Stimulated activated CD8-positive, alpha-beta memory T cell treated with anti-CD3 and anti-CD28 coated beads, Interleukin-4, amount 100 ng/mL, for 4 hours (primary cell): ENCODE measurements at places on chromosomes 3 and 15.

DNA sequence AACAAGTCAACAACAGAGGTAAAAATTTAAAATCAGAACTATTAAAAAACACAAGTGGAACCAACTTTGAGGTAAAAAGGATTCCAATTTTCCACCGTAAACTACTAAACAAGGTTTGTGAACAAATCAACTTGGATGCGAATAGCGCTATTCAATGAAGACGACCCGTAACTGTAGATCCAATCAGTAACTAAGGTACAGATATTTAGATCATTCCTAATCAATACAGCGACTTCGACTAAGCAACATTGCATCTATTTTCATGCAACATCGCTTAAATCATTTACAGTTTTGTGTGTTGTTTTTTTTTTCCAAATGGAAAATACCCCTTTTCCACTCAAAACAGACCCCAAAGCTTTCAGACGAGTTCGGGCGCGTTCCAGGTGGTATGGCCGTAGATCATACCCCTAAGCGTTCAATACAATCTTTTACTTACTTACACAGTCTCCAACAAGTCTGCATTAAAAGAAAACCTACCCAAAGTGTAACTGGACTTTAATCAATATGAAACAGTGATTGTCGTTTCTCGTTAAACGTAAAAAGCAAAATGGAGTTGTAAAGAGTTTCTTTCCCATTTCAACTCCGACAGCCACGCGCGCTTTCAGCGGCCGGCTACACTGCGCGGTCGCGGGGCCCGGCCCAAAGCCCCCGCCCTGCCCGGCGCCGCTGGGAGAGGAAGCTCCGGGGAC, 786 bp downstream of the RHOA start:
- DNase-seq, result no peak

DNA sequence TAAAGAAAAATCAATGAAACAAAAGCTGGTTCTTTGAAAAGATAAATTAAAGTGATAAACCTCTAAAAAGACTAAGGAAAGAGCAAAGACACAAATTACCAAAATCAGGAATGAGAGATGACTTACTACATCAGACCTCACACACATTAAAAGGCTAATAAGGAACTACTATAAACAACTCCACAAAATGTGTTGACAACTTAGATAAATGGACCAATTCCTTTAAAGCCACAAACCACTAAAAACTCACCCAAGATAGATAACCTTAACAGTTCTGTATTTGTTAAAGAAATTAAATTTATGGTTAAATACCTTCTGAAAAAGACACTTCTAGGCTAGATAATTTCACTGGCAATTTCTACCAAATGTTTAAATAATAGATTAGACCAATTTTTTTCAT, 170.4 kb downstream of the SMAD6 start:
- no peak for DNase-seq

DNA sequence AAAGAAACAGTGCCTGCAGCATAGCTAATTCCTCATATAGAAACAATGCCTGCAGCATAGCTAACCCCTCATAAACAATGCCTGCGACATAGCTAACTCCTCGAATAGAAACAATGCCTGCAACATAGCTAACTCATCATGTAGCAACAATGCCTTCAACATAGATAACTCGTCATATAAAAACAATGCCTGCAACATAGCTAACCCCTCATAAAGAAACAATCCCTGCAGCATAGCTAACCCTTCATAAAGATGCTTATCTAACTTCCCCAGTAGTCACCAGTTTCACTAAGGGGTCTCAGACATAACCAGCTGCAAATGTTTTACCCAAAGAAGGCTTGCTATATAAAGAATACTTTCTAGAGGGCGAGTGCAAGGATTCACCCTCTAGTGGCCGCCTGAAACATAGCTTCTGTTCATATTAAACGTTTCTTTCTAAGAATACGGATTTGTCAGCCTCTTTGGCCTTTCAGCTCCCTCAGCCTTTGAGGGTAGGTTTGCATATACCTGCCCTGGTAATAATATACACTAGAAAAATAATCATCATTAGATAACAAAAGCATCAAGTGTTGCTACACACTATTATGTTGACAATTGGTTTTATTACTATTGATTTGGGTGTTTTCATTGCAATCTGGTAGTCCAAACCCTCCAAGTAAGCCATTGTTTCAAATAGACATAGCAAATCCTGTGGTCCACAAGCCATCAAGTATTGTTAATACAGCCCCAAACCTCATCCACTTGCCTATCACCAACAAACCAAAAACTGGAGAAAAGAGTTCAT, 44.4 kb upstream of the FAN1 start:
- DNase-seq, result no peak

GRCh38 chr3:167876620-167877281, 141.2 kb downstream of the SERPINI1 start:
- DNase-seq, result no peak

GRCh38 chr3:59746585-59746984, 696.8 kb upstream of the CFAP20DC start:
- no peak for DNase-seq

DNA sequence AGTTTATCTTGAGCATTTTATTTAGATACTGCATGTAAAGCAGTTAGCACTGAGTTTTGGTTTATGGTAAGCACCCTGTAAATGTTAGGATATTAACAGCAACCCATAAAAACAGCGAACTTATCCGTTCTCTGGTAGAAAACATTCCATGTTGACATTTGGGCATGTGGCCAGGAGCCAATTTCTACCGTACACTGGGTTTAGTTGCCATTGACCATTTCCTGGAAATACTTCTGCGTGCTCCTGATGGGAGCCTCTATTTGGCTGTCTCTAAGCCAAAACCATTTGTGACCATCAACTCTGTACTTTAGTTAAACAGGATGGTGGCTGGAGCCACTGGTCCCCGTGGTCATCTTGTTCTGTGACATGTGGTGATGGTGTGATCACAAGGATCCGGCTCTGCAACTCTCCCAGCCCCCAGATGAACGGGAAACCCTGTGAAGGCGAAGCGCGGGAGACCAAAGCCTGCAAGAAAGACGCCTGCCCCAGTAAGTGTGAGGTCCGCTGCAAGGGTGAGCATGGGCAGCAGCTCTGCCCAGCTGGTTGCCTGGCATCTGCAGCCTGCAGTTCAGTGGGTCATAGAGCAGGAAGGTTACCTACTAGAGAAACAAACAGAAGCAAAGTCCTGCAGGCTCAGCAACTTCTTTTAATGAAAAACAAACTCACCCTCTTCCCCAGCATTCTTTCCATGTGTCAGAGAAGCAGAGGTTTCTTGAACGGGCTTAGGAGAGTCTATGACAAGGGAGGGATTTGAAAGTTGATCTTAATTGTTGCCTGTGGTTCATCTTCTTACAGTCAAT, 7.1 kb downstream of the THBS1 start:
- no peak for DNase-seq

DNA sequence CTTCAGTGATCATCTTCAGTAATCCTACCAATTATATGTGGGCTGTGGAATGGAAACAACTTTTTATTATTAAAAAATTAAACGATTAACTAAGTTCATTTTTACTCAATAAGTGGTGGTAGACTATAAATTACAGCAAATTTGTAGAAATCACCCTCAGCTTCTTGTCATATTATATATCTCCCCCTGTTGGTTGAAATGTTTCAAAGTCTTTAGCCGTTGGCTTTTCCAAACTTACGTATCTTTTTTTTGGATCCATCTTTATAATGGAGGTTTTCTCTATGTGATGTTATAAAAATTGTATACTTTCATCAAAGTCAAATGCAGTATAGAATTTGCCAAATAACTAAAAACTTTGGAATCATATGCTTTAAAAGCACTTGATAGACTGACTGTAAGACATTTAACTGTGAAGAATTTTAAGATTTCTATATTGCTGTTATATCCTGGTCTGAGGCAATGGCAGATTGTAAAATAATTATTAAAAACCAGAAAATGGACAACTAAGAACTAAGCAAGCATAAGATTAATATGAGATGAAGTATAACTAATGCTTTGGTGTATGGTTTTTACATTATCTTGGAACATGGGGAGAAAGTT, 44.7 kb downstream of the ATP11B start:
- DNase-seq, result no peak

DNA sequence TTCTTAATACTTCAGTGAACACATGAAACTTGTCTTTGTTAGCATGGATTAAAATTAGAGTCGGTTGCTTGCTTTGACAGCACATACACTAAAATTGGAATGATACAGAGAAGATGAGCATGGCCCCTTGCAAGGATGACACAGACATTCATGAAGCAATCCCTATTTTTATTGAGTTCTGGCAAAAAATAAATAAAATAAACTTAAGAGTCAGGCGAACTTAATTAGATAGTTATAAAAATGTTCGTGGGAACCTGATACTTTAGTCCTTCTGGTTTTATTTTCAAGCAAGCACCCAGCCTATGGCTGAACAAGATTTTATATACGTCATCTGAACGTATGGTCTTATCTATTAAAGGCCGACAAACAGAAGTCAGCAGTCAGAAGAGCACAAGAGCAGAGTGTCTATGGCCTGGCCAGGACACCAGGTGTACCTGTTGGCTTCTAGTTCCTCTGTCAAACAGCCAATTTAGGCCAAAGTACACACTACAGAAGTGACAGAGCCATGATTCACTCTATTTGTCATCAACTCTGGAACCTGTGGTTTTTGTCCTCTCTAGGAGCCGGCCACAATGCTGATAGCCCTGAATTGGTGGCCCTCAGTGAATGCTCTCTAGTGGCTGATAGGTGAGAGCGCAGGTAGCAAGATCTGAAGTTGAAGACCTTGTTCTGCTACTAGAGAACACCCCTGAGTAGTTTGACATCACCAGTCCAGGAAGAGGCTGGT, 64.3 kb downstream of the LEO1 start:
- no peak for DNase-seq

DNA sequence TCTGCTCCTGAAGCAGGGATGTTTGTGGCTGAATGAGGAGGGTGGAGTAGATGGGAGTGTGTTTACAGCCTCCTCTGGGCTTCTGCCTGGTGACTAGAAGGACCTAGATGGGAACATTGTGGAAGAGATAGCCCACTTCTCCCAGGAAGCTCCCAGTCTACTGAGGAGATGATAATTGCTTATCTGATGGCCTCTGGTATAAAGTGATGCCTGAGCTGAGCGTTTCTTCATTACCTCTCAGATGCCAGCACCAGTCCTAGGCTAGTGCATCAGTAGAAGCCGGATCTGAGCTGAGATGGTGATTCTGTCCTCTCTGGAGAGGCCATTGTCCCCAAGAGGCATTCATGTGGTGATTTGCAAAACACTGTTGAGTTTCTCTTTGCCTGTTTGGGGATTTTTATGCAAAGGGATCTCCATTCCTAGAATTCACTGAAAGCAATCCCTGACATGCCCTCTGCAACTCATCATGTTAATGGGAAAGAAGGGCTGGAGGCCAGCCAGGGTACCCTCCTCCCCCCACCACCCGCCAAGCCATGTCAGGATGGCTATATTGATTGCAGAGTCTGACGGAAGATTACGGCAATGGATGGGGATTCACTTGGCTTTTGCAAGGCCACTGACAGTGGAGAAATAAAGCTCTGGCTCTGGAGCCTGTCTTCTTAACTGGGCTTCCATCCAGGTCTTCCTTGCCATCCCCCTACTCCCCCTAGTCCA, 166.4 kb upstream of the ROPN1 start:
- no peak for DNase-seq

- no peak for DNase-seq
Measured at GRCh38 chr3:69370156-69370883, 15.6 kb downstream of the FRMD4B start.

DNA sequence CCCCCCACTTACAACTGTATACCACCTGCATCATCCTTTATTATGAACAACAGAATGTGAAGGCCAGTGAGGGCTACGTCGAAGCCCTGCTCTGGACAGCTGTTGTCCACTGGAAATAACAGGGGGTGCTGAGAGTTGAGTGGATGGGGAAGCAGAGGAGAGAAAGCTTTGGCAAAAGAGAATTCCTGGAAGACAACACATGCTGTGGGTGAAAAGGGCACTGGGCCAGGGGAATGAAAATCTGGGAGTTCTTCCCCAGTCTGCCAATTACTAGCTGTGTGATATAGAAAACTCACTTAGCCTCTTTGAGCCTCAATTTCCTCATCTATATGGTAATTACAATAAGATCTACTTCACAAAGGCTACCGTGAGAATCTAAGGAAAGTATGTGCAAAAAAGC, 40.7 kb downstream of the FSTL1 start:
- no peak for DNase-seq

DNA sequence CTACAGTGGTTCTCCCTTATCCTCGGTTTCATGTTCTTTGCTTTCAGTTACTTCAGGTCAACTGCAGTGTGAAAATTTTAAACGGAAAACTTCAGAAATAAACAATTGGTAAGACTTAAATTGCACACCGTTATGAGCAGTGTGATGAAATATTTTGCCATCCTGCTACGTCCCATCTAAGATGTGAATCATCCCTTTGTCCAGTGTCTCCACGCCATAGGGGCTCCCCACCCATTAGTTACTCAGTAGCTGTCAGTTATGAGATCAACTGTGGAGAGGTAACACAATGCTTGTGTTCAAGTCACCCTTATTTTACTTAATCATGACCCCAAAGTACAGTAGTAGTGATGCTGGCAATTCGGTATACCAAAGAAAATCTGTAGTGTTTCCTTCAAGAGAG, 47.4 kb downstream of the TJP1 start:
- no peak for DNase-seq

- no peak for DNase-seq
Measured at GRCh38 chr3:53027254-53027844, 18.5 kb downstream of the SFMBT1 start.
